Activated effector memory CD4-positive, alpha-beta T cell treated with anti-CD3 and anti-CD28 coated beads, Interleukin-2, amount 50 U/mL, for 16 hours (primary cell): ENCODE measurements at places on chromosomes 5 and 9.

GRCh38 chr9:136720251-136720897 lies 8.0 kb downstream of the DIPK1B start:
- no peak for DNase-seq

- no peak for DNase-seq
These were observed 429.9 kb downstream of the CAAP1 start for GRCh38 chr9:26462751-26463150.

DNA sequence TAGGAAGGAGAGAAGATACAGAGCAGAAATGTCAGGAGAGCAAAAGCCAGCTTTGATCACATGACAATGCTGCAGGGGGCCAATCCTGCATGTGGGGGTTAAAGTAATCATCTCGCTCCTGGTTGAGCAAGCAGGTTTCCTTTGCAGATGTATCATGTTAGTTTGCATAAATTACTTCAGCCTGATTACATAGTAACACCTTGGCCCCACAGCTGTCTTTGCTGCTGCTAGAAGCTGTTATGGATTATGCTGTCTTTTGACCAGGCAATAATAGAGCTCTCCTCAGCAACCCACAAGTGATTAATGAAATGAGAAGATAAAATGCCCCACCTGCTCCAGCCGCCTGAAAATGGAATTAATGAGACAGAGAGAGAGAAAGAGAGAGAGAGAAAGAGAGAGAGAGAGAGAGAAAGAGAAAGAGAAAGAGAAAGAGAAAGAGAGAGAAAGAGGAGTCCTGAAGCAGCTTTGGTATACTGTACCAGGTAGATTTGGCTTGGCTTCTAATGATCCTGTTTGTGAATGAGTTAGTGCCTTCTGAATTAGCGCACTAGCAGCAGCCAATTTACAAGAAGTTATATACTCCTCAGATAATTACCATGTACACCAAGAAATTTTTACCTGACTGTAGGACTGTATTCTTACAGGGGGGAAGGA lies 174.3 kb upstream of the RORB start:
- no peak for DNase-seq

- no peak for DNase-seq
These were observed 31.2 kb upstream of the CLPTM1L start for GRCh38 chr5:1375871-1376810.

DNA sequence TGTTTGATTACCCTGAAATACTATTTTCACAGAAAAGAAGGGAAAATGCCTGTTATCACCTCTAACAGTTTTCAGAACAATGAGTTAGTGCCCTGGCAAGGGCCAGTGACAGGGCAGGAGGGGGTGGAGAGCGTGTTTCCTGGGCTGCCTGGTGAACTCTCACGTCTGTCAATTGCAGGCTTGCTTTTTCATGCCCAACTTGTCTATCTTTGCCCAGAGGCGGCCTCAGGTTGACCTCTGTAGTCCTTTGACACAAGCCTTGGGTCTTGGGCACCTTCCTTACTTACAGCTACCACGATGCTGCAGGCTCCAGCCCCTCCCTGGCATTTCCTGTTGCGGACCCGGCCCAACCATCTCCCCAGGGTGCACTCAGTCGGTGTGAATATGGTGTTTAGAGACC lies 2.2 kb upstream of the CEL start:
- DNase-seq, result no peak

DNA sequence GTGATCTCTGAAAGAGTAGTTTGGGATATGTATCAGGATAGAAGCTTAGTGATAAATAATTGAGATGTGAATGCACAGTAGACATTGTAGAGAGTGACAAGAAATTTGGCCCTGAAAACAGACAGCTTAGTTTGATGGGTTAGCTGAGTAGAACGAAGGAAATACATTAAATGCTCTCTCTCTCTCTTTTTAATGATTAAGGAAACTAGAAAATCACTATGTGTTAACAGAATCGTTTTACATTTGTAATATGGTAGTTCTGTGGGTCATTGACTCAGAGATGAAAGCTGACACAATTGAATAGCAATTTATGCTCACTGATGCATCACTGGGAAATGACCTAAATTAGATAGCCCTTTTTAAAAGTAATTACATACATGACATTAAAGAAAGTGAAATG lies 739.8 kb upstream of the PTPRD start:
- no peak for DNase-seq

DNA sequence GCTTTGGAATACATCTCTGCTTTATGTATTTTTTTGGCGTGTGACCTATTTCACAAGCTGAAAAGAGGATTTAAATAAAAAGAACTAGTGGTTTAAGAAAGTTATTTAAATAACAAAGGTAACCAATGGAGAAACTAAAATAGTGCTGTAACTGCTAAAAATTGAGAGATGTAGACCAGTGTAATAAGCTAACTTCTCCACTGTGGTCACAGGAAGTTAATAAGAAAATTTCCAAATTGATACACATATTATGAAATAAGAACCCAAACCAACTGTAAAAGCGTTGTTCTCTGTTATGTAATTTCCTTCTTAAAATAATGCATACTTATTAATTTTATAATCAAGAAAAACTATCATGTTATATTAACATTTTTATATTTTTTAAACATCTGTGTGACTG lies 29.1 kb upstream of the ZFAND5 start:
- DNase-seq, result no peak

DNA sequence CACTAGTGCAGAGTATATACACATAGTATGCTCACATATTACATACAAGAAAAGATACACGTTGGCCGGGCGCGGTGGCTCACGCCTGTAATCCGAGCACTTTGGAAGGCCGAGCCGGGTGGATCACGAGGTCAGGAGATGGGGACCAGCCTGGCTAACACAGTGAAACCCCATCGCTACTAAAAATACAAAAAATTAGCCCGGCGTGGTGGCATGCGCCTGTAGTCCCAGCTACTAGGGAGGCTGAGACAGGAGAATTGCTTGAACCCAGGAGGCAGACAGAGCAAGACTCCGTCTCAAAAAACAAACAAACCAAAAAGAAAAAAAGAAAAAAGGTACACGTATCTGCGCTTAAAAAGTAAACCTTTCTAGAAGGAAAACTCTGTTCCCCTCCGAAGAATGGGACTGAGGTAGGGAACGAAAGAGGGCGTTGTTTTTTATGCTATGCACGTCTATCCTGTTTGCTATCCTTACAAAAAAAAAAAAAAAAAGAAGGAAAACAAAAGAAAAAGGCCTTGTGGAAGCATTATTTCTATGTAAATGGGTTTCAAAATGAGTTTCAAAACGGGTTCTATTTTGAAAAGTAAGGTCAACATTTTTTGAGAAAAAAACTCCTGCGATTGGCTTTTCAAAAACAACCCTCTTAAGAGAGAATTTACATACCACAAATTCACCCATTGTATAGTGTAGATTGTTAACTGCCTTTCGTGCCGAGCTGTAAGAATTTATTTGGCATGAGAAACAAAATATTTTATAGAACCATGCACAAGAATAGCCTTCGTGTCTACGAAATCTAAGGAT lies 1.2 kb downstream of the AK3 start:
- no peak for DNase-seq

DNA sequence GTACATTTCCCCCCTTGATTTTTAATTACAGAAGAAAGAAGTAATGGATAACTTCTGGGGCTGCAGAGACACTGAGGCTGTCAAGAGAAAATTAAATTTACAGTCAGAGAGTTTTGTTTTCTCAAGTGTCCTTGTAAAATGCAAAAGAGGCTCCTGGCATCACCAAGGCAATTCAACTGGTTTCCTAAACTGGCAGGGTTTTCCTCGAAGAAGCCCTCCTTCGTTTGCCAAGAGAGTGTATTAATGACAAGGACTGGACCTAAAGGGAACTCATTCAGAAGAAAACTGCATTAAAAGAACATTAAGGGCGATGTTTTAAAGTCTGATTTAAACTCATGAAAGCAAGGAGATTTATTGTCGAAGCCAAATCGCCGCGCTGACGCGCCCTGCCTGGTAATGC lies 476.9 kb downstream of the ZSWIM6 start:
- no peak for DNase-seq

DNA sequence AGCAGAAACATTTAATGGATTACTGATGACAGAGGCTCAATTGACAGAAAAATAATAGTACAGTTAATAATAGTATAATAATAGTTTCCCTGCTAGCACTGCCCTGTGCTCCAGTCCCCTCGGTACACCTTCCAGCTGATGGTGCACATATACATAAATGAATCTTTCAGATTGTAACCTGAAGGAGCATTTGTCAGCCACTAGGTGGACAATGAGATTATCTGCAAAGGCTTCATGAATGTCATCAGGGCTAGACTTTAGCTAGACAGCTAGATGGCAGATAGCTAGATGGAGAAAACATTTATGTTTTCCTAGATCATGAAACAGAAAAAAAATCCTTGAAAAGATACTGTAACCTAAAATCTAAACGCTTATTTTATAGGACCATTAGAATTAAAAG lies 304.4 kb upstream of the SMC2 start:
- DNase-seq, result no peak

DNA sequence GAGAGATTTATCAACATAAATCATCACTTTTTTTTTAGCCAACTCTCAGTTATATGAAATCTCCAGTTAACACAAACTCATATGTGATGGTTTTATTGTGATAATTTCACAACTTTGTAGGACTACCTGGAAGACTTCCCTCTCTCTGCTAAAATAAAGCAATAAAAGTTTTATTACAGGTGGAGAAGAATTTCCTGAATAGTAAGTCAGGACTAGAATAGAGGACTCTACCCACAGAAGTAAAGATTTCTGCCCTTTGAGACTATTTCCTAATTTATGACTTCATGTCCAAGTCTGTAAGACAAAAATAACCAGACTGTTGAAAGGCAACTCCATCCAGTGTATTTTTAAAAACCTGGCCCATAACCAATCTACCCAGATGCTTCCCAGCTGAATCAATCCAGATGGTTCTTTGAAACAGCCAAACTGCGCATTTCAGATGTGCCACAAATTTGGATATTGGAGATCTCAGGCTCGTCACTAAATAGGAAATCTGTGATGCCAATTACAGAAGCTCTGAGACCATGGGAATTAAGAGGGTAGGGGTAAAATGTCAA lies 234.0 kb upstream of the NMUR2 start:
- no peak for DNase-seq

GRCh38 chr5:167886196-167886595 lies 405.2 kb upstream of the WWC1 start:
- DNase-seq, result no peak

GRCh38 chr9:88733651-88734421 lies 198.9 kb downstream of the NXNL2 start:
- DNase-seq, result no peak

GRCh38 chr5:21802869-21803490 lies 1050.2 kb downstream of the CDH12 start:
- no peak for DNase-seq

GRCh38 chr5:7680260-7680659 lies 170.7 kb downstream of the CFAP90 start:
- DNase-seq, result no peak

- DNase-seq, result no peak
These were observed 56.9 kb upstream of the COL15A1 start for GRCh38 chr9:98886691-98887229.

DNA sequence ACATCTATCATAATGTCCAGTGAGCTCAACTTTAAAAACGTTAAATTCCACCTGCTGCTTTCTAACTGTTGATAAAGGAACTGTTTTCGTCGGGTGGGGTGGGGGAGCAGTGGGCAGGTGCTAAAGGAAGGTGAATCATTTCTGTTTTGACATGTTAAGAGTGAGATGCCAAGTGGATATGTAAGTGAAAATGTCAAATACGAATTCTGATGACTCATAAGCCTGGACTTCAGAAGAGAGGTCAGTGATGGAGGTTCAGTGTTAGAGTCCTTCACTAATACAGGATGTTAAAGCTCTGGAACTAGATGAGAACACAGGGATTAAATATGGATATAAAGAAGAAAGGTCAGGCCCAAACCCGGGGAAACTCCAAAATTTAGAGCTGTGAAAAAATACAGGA lies 617.9 kb upstream of the CTNND2 start:
- DNase-seq, result no peak

DNA sequence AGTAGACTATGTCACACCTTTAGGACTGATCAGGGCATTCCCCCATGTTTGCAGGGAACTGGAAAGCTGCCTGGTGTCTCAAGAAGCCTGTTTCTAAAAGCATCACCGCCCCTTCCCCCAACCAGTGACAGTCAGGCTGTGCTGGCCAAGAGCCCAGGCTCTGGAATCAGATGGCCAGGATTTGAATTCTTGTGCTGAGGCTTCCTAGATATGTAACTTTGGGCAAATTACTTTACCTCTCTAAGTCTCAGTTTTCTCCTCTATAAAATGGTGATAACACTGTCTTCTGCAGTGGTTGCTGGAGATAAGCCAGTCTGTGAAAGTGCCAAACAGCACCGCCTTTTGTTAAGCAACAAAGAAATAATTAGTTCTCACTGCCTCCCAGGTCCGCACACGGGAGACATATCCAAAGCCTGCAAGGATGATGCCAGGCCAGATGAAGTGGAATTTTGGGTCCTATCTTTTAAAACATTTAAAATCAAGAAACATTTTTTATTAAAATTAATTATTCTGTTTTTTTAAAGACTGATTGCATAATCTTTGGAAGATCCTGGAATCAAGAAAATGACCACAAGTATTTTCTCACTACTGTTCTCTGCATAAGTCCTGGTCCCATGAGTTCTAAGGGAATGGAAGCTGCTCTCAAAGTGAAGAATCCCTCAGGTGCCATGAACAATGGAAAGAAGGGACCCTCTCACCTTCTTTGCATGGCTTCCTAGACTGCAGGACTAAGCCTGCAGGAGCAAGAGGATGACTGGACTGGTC lies 13.9 kb downstream of the SLC31A2 start:
- no peak for DNase-seq

DNA sequence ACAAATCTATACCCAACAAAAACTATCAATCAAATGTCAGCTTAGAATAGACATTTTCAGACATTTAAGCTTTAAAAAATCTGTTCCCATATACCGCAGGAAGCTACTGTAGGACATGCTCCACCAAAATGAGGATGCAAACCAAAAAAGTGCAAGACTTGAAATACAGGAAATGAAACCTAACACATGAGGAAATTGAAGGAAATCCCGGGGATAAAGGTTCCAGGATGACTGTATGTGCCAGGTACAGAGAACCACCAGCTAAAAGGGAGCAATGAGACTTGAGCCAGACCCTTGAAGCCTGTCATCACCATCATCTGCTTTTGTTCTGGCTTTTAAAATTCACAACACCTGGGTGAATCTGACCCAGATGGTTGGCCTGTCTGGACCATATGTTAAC lies 21.4 kb downstream of the DIAPH1 start:
- no peak for DNase-seq

GRCh38 chr5:176447591-176447977 lies 601 bp upstream of the FAF2 start:
- DNase-seq, result no peak

DNA sequence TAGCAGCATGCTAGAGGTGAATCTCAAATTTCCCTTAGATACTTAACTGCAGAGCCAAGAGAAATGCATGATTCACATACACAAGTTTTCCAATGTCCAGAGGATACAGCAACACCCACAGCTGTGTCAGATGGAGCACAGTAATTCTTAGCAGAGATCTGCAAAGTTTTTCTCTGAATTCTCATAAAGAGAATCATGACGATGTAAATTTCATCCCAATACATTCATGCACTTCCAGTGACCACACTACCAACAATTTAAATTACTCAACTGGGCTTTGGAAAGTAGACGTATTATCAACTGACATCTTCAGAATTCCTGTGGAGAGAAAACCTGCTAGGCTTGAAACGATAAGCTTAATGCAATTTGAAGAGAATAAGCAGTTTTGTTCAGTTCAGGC lies 378.8 kb upstream of the TLE4 start:
- DNase-seq, result no peak
